ENCODE measurements at places on chromosomes 16 and 17.
A peak's percentile ranks its signal among the peaks of the same experiment; 100 is the strongest.

GRCh38 chr17:65268832-65269231, 131.7 kb downstream of the RGS9 start:
- no peak for DNase-seq

- no peak for DNase-seq
These were observed 9.9 kb downstream of the OSBPL7 start for GRCh38 chr17:47811709-47812108.

GRCh38 chr17:38425031-38425430, 3.2 kb upstream of the ARHGAP23 start:
- no peak for DNase-seq

DNA sequence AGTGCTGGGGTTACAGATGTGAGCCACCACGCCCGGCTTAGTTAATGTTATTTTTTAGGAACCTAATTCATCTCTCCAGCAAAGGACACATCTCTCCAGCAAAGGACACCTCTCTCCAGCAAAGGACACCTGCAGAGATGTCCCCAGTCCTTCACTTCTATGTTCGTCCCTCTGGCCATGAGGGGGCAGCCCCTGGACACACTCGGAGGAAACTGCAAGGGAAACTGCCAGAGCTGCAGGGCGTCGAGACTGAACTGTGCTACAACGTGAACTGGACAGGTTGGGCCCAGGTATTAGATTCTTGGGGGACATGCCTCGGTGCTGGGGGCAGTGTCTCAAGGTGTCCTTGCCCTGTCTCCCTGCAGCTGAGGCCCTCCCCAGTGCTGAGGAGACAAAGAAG, 4.7 kb downstream of the PFAS start:
- no peak for DNase-seq

GRCh38 chr16:89156740-89157645, 14.6 kb upstream of the CDH15 start:
- DNase-seq, result no peak

GRCh38 chr17:19447085-19447583, 36.1 kb downstream of the RNF112 start:
- DNase-seq, result peak; percentile 86

GRCh38 chr16:50878966-50879615, 137.2 kb downstream of the CYLD start:
- no peak for DNase-seq

DNA sequence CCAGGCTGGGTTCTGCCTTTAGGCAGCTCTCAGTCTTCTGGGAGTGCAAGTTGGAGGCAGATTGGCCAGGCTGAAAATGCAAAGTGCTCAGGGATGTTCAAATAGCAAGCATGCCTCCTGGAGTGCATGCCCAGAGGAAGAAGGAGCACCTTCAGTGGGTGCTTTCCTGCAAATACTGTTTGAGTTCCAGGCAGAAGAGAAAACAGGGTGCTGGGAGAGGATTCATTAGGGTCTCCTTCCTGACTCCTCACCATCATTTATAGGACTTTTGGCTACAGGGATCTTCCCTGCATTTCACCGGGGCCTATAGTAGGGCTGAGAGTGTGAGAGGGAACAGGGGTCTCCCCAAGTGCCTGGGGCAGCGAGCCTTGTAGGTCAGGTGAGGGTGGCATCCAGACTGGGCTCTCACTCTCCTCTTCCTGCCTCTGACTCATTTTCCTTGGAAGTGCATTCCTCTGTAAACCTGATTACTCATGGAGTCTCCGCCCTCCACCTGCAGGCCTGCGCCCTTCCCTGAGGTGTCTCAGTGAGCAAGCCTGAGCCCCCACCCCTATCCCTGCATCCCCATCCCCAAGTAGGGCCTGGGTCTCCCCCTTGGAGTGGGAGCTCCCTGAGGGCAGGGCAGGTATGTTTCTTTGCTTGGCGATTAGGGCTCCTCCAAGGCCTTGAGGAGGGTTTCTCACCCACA, 17.1 kb upstream of the TNS4 start:
- no peak for DNase-seq

GRCh38 chr17:49457564-49458535, 37.2 kb upstream of the NGFR start:
- no peak for DNase-seq

- DNase-seq, result no peak
These were observed 68.8 kb upstream of the CREBBP start for GRCh38 chr16:3949287-3949686.

DNA sequence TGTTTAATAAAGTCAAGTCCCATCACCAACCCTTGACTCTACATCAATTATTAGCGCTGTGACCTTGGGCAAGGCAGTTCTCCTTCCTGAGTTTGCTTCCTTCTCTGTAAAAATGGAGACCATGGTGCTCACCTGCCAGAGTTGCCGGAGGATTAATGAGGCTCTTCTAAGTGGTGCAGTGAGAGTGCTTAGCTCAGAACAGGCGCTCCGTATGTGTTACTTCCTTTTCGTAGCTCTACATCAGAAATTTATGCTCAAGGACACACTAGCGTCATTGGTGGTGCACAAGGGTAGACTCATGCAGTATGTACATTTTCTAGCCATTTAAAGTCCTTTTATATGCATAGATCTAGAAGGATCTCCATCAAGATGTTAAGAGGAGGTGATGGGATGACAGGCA, 17.4 kb upstream of the CMIP start:
- no peak for DNase-seq

- no peak for DNase-seq
These were observed 1.6 kb downstream of the HSD11B2 start for GRCh38 chr16:67432506-67432890.

DNA sequence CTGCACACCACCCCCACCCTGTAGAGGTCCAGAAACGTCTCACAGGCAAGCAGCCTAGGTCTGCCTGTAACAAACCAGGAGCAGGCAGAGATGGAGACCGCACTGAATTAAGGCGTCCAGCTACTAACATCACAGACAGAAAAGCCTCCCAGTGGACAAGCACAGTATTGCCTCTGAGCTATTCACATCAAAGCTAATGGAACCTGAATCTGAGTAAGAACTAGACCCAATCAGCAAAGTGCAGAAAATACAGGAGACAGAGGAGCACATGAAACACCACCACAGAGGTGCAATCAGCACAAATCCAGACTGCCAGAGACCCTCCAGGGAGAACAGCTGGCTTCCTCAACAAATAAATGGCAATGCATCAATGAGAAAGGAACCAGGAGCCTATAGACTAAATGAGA, 22.2 kb upstream of the PEMT start:
- DNase-seq, result peak; percentile 80

DNA sequence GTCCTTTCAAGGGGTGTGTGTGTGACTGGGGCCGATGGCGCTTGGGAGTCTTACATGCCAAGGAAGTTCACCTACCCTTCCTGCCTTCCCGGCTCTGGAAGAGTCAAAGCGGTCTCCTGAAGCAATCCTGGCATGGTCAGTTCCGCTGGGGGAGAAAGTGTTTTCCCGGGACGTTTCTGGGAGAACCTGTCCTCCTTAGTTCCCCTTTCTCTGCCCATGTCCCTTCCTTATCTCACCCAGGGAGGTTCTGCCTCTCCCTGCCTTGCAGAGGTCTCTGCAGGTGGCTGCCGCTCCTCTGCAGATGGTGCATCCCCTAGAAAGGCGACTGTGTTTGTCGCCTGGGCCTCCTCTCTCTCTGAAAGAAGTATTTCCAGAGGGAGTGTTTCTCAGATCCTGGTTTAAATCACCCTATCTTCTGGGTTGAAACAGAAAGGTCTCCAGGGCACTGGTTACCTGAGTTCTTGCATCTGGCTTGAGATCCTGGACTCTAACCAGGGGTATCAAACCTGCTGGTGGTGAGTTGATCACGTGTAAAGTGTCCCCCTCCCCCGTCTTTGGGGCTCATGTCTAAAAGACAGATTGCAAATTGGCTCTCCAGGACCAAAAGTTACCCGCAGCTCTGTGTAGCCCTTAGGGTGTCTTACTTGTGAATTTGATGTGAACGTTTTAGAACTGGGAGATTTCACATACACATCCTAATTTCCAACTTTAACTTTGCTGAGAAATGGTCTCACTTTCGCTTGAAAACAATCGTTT, 1.9 kb downstream of the PRKCB start:
- no peak for DNase-seq

DNA sequence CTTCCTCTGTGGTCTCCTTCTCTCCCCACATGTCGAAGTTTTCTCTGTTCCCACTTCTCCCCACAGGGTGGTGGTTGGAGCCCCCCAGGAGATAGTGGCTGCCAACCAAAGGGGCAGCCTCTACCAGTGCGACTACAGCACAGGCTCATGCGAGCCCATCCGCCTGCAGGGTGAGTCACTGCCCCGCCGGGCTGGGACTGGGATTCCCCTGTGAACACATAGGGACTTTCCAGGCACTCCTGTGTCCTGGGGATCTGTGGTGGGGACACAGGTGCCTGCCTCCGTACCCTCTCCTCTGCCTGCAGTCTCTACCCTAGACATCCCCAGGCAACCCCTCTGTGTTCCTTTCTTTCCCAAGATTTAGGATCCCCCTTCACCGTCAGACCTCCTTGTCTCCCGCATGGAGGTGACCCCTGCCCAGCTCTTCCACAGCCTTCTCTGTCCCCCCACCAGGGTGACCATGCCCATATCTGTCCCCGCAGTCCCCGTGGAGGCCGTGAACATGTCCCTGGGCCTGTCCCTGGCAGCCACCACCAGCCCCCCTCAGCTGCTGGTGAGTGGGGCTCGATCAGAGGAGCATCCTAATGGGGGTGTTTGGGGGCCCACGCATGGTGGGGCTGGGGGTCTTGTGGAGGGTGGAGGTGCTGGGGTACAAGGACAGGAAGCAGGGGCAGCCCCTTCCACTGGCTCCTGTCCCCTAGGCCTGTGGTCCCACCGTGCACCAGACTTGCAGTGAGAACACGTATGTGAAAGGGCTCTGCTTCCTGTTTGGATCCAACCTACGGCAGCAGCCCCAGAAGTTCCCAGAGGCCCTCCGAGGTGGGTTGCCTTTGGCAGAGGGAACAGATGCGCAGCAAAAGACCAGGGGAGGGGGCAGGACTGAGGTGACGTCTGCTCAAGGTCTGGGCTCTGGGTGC, 5.8 kb downstream of the ITGAM start:
- DNase-seq, result no peak

- no peak for DNase-seq
These were observed 3.2 kb upstream of the GRIN2C start for GRCh38 chr17:74862919-74863318.

DNA sequence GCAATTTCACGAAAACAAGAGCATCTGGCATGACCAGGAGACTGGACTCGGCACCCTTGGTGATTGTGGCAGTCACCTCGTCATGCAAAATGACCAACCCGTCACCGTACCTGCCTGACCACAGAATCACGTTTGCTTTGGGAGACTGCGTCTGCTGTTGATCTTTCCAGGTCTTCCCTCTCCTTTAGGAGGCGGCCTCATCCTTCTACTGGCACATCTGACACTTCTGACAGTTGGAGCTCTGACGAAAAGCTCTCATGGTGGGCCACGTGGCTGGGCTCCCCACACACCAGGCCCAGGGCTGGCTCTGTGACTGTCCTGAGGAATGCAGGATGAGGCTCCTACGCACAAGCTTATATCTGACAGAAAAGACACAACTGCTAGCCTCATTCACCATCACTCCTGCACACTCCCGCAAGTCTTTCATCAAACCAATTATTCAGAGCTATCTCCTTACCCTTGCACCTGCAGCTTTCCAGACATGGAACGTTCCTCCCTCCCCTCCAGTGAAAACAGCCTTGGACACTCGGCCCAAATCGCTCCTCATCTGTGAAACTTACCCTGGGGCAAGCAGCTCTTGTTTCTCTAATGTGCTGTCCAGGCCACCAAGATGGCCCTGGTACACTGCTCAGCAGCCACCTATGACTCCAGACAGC, 3.6 kb downstream of the TRAP1 start:
- no peak for DNase-seq

DNA sequence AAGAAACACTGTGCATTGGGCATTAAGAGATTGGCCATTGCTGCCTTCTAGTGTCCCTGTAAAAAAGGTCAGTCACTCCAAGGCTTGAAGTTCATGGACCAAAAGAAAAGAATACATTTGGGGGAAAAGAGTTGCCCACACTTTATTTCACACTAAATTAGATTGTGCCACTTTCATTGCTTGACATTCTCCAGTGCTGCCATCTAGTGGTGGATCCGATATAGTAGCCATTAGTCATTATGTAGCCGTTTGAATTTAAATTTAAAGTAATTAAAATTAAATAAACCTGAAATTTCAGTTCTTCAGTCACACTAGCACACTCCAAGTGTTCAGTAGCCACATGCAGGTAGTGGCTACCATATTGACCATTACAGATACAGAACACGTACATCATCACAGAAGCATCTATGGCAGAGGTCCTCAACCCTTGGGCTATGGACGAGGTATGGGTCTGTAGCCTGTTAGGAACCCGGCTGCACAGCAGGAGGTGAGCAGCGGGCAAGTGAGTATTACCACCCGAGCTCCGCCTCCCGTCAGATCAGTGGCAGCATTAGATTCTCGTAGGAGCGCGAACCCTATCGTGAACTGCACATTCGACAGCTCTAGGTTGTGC, 21.9 kb upstream of the CDH5 start:
- DNase-seq, result peak; percentile 27

DNA sequence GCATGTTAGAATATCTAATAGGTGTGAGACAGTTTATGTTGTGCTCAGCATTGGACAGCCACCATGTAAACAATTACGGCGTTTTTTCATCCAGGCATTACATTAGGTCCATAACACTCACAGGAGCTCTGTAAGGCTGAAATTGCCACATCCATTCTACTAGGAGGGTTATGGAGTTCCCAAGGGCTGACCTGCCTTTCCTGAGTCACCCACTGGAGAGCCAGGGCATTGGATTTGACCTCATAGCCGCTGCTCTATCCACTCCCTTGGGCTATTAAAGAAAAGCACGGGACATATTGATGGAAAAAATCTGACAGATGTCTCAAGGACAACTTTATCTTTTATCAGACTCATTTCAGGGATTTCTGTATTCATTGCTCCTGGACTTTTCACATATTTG, 306.3 kb upstream of the HSBP1 start:
- DNase-seq, result no peak

DNA sequence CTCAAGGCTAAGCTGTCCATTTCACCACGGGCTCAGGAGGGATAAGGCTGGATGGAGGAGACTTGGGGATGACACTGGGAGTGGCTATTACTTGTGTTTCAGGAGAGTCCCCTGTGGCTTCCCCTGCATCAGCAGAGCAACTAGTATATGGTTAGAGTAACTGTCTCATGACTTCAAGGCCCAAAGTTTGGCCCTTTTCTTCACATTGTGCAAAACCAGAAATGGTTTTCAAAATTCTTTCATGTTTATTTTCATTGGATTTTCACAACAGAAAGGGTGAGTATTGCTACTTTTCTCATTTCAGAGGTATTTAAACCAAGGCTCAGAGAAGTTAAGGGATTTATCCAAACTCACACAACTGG, 18.1 kb upstream of the TAC4 start:
- no peak for DNase-seq

- DNase-seq, result no peak
These were observed 2.2 kb downstream of the HS3ST6 start for GRCh38 chr16:1915732-1916639.

DNA sequence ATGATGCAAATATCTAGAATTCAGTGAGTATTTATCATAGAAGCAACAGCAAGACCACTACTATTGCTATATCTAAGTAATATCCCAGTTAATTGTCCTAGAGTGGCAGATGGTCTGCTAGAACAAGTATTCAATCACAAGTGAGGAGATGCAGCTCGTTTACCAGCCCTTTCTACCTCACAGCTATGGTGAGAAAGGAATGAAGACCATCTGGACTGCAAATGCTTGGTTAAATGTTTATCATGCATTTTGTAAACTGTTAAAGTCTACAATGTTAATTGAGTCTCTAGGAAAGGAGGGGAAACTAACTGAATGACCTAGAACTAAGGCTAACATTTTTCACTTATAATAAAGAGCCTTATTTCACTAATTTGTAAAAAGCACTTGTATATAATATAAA, 52.5 kb downstream of the CNOT1 start:
- peak; percentile 79 for DNase-seq

- no peak for DNase-seq
These were observed 11.9 kb upstream of the RBFOX3 start for GRCh38 chr17:79622776-79623175.

GRCh38 chr16:56558024-56558747, 6.7 kb upstream of the MT4 start:
- DNase-seq, result peak; percentile 84

All from NCI-H2171 treated with DMSO at 0.1 percent for 48 hours (cell line).